Panc1 (cell line): ENCODE measurements at places on chromosomes 3 and 15.

GRCh38 chr15:101359365-101359947 is 64.4 kb upstream of the SNRPA1 start:
- H3K4me3 ChIP-seq: no peak overlapping the region
- no peaks in the 10 kb centered on the region for H3K36me3 ChIP-seq
- no peaks in the 10 kb centered on the region for H3K27me3 ChIP-seq
- peak; percentile 30 for DNase-seq
- H3K4me1 ChIP-seq: peaks cover 10% of the 10 kb centered on the region
- no peak overlapping the region for H3K27ac ChIP-seq

- no peak for DNase-seq
- H3K4me1 ChIP-seq: no peaks in the 10 kb centered on the region
- peaks cover 6% of the 10 kb centered on the region; the same call in 1 of the 2 replicates for H3K27me3 ChIP-seq
- H3K4me3 ChIP-seq: no peak overlapping the region
- no peaks in the 10 kb centered on the region for H3K36me3 ChIP-seq
Measured at GRCh38 chr3:171142985-171143384, 116.5 kb upstream of the SLC2A2 start.

DNA sequence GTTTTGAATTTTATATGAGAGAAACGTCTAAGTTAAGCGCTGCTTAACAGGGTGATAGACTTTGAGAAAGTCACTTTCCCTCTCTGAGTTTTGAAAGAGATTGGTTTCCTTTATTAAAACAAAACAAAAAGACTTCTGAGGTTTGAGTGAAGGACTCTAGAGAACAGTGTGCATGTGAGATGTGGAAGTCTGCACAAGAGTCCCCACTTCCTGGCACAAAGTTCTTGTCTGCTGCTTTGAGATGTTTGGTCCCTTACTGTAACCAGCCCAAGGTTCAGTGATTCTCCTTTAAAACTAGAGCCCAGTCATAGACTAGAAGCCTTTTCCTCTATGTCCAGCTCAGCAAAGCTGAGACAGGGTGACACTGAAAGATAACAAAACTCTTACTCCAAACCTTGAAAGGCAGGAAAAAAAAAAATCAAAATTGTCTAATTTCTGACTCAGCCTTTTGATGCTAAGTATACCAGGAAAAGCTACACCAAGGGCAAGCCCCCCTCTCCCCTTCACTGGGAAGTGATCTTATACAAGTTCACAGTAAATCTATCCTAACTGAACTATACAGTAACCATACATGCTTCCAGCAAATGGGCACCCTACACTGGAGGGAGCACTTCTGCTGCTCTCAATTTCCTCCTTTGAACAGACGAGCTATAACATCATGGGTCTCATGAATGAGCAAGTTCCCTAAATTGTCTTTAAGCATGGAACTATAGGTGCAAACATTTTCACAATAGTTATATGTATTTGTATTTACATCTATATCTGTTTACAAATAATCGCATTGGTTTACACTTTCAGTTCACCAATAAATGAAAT is 2.3 kb downstream of the POPDC2 start:
- H3K27me3 ChIP-seq: peaks cover 9% of the 10 kb centered on the region; the same call in 1 of the 2 replicates
- H3K36me3 ChIP-seq: no peaks in the 10 kb centered on the region
- no peak overlapping the region for H3K4me3 ChIP-seq
- no peaks in the 10 kb centered on the region for H3K4me1 ChIP-seq
- no peak overlapping the region for H3K27ac ChIP-seq
- DNase-seq: no peak

- H3K4me1 ChIP-seq: no peaks in the 10 kb centered on the region
- no peak for DNase-seq
- no peaks in the 10 kb centered on the region for H3K27me3 ChIP-seq
- H3K27ac ChIP-seq: no peak overlapping the region
- H3K4me3 ChIP-seq: no peak overlapping the region
- H3K36me3 ChIP-seq: no peaks in the 10 kb centered on the region
Measured at GRCh38 chr3:187063286-187064121, 75.8 kb downstream of the RPL39L start.

DNA sequence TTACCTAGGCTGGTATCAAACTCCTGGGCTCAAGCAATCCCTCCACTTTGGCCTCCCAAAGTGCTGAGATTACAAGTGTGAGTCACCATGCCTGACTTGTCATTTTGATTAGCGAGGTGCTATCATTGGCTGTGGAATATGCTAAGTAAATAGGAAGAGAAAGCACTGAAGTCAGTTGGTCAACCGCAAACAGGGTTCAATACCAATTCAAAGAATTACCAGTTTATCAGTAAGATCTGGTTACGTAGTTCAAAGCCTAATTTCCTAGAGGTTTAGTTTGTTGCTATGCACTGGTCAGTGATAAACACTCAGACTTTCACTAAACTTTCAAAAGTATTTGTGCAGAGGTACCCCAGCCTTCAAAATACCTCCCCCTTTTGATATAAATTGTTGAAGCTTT is 29.5 kb downstream of the GLB1 start:
- DNase-seq: no peak
- no peaks in the 10 kb centered on the region for H3K4me1 ChIP-seq
- H3K36me3 ChIP-seq: no peaks in the 10 kb centered on the region; the same call in 1 of the 2 replicates
- no peak overlapping the region for H3K27ac ChIP-seq
- no peak overlapping the region for H3K4me3 ChIP-seq
- no peaks in the 10 kb centered on the region for H3K27me3 ChIP-seq

GRCh38 chr15:100900136-100900794 is 18.9 kb upstream of the LRRK1 start:
- H3K36me3 ChIP-seq: peaks cover 23% of the 10 kb centered on the region
- no peak overlapping the region for H3K27ac ChIP-seq
- no peak overlapping the region for H3K4me3 ChIP-seq
- no peak for DNase-seq

GRCh38 chr3:190697901-190698300 is 164.6 kb downstream of the GMNC start:
- H3K27me3 ChIP-seq: no peaks in the 10 kb centered on the region
- H3K4me1 ChIP-seq: no peaks in the 10 kb centered on the region
- no peaks in the 10 kb centered on the region for H3K36me3 ChIP-seq
- no peak overlapping the region for H3K4me3 ChIP-seq

GRCh38 chr3:72171946-72172345 is 387.0 kb upstream of the PROK2 start:
- no peak for DNase-seq
- H3K36me3 ChIP-seq: no peaks in the 10 kb centered on the region
- no peaks in the 10 kb centered on the region for H3K27me3 ChIP-seq

- H3K4me3 ChIP-seq: no peak overlapping the region
- H3K4me1 ChIP-seq: no peaks in the 10 kb centered on the region
- H3K27me3 ChIP-seq: peaks cover 2% of the 10 kb centered on the region; the same call in 1 of the 2 replicates
- no peaks in the 10 kb centered on the region for H3K36me3 ChIP-seq
- H3K27ac ChIP-seq: no peak overlapping the region
- DNase-seq: no peak
Measured at GRCh38 chr3:111947231-111947630, 31.6 kb upstream of the ABHD10 start.

DNA sequence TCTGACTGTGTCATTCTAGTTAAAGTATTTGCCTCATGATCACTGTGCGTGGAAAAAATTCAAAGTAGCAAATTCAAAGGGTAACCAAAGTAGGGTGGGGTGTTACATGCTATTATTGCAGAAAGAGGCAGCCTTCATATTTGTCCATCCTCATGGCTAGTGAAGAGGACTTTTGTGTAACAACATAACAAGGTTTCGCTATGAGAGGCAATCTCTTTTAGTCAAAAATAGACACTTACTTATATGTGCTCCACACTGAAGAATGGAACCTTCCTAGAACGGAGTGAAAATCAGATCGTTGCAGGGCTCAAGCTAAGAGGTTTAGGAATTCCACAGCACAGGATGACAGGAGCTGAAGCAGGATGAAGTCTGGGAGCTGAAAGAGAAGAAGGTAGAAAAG is 345.1 kb upstream of the CBLB start:
- H3K4me1 ChIP-seq: no peaks in the 10 kb centered on the region
- no peak overlapping the region for H3K27ac ChIP-seq
- H3K36me3 ChIP-seq: no peaks in the 10 kb centered on the region
- DNase-seq: no peak
- H3K27me3 ChIP-seq: no peaks in the 10 kb centered on the region

- no peak overlapping the region for H3K27ac ChIP-seq
- no peak overlapping the region for H3K4me3 ChIP-seq
- H3K4me1 ChIP-seq: no peaks in the 10 kb centered on the region
- no peaks in the 10 kb centered on the region for H3K27me3 ChIP-seq
Measured at GRCh38 chr3:52845691-52846431, 11.0 kb upstream of the MUSTN1 start.

DNA sequence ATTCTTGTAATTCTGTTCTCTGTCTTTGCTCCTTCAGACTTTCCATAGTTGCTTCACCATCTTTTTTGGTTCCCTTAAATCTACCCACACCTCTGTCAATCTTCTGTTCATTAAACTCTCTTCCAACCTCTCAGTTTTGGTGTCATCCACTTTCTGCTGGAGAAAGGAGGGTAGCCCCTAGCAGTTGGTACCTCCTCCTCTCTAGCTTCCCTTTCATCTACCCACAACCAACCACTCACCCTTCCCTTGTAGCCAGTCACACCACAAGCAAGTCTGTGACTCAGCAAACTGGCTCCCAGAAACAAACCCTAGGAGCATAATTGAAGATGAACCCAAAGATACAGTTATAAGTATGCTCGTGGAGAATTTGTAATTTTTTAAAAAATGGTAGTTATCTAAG is 318.6 kb downstream of the FHIT start:
- H3K4me3 ChIP-seq: no peak overlapping the region
- H3K27me3 ChIP-seq: no peaks in the 10 kb centered on the region
- no peaks in the 10 kb centered on the region for H3K36me3 ChIP-seq
- H3K4me1 ChIP-seq: no peaks in the 10 kb centered on the region

- H3K27me3 ChIP-seq: no peaks in the 10 kb centered on the region
- H3K36me3 ChIP-seq: no peaks in the 10 kb centered on the region
- H3K4me1 ChIP-seq: no peaks in the 10 kb centered on the region
Measured at GRCh38 chr3:139267300-139268246, 76.2 kb upstream of the MRPS22 start.

DNA sequence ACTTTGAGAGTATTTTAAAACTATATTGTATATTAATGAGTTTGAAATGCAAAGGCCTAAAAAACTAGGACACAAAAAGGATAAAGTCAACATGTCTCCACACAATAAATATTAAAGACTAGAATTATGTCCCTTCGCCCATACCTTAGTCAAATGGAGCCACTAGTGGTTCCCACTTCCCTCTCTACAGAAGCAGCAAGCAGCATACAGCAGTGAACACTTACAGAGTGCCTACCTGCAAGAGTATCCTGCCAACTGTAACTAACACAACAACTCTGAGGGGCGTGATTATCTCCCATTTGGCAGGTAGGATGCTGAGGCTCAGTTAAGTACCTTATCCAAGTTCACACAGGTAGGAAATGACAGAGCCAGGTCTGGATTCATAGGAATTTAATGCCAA is 17.2 kb downstream of the DYNC1LI1 start:
- no peaks in the 10 kb centered on the region for H3K27me3 ChIP-seq
- H3K27ac ChIP-seq: no peak overlapping the region
- H3K4me1 ChIP-seq: no peaks in the 10 kb centered on the region
- no peak for DNase-seq
- no peak overlapping the region for H3K4me3 ChIP-seq

DNA sequence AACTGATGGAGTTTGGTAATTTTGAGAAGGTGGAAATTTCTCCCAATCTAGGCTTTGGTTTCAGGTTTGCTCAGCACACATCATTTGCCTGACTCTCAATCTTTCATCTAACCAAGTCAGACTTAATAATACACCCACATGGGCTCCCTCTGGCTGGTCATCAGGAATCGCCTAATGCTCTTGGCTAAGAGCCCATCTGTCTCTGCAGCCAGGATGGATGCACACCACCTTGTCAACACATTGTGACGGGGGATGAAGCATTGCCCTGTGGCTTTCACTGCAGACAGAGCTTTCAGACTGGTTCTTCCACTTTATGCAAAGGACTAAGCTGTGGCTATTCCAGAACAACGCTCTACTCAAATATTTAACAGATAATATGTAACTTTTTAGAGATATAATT is 3.0 kb upstream of the HDGFL3 start:
- no peak overlapping the region for H3K4me3 ChIP-seq
- no peak overlapping the region for H3K27ac ChIP-seq
- peaks cover 7% of the 10 kb centered on the region for H3K4me1 ChIP-seq
- no peak for DNase-seq

DNA sequence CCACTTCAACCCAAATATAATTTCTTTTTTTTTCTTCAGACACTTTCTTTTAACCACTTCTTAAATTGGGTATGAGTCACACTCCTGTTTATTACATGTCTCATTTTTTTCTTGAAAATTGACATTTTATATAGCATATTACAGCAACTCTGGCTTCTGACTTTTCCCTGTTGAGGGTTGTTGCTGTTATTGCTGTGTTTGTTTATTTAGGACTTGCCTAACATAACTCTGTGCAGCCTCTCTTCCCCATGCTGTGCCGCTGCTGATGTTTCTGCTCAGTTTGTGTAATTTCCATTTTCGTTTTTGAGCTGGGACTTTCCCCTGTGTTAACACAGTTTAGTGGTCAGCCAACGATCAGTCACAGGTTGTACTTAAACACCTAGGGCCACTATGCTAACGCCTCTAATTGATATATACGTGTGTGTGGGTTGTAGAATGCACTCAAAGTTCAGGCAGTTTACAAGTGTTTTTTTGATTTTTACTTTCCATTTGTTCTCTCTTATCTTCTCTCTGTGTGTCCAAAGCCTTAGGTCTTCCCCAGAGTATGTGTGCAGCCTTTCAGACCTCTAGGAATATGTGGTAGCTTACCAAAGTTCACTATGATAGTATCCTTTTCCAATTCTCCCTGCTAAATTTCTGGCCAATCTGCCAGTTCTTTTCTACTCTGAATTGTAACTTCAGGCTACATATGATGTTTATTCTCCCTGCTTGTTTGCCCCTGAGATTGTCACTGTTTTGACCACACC is 337.2 kb downstream of the ZBTB20 start:
- no peak overlapping the region for H3K27ac ChIP-seq
- no peak for DNase-seq
- no peaks in the 10 kb centered on the region for H3K4me1 ChIP-seq
- no peaks in the 10 kb centered on the region for H3K27me3 ChIP-seq
- H3K4me3 ChIP-seq: no peak overlapping the region

DNA sequence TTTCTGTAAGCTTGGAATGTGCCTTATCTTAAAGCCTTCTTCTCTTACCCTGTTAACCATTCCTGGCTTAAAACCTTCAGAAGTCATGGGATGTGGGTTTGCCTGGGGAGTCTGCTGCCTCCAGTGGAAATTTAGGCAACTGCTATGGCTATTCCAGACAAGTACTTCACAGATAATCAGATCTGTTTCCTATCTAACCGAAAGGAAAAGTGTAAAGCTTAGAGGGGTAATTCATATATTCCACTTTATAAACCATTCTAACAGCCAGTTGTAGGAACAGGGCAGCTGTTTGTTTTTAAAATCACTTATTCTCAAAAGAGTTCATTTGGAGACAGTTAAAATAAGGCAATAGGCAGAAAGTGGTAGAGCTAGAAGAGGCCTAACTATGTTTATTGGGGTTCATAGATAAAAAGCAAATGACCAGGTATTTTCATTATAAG is 219.9 kb downstream of the TCF12 start:
- no peaks in the 10 kb centered on the region for H3K36me3 ChIP-seq
- H3K27ac ChIP-seq: no peak overlapping the region
- H3K27me3 ChIP-seq: no peaks in the 10 kb centered on the region
- no peak overlapping the region for H3K4me3 ChIP-seq
- DNase-seq: peak; percentile 36
- H3K4me1 ChIP-seq: peaks cover 2% of the 10 kb centered on the region; the same call in 1 of the 2 replicates

GRCh38 chr15:27646531-27646930 is 452.6 kb downstream of the OCA2 start:
- H3K27ac ChIP-seq: no peak overlapping the region
- no peak overlapping the region for H3K4me3 ChIP-seq
- H3K27me3 ChIP-seq: no peaks in the 10 kb centered on the region
- no peaks in the 10 kb centered on the region for H3K36me3 ChIP-seq
- no peak for DNase-seq
- H3K4me1 ChIP-seq: no peaks in the 10 kb centered on the region

- H3K4me3 ChIP-seq: no peak overlapping the region
- H3K27me3 ChIP-seq: no peaks in the 10 kb centered on the region
- no peak overlapping the region for H3K27ac ChIP-seq
- no peak for DNase-seq
- no peaks in the 10 kb centered on the region for H3K4me1 ChIP-seq
Measured at GRCh38 chr3:183460081-183461055, 31.9 kb upstream of the MCF2L2 start.
